ENCODE measurements at places on chromosomes 7 and 10.

- DNase-seq, result no peak
Observed at GRCh38 chr10:117463545-117463920, 79.0 kb upstream of the EMX2 start.

DNA sequence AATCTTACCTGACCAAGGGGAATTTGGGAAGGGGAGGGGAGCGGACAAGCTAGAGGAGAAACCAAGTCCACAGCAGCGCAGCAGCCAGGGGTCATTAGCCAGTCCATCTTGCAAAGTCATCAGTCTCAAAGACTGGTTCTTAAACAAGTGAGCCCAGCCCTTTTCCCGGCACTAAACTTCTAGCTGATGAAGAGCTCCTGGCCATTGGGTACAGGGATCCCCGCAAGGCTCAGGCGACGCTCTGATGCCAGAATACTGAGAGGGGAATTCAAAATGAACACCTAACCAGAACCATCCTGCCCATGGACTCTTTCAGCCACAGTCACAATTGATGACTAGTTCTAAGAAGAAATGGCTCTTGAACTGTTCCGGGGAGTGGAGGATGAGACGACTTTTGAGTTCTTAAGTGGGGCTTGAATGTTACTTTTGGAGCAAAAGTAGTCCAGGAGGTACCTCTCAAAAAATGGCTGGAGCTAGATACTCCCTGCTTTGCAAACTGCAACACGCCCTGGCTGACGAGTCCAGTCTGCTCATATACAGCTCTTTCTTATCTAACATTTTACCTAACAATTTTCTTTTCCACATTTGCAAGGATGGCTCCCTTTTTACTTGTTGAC is 2.5 kb upstream of the TWIST1 start:
- DNase-seq, result no peak

- no peak for DNase-seq
Observed at GRCh38 chr10:1474376-1475097, 262.8 kb downstream of the ADARB2 start.

- DNase-seq, result no peak
Observed at GRCh38 chr7:45033931-45034290, 33.9 kb downstream of the CCM2 start.

GRCh38 chr7:55534262-55534915 is 37.9 kb downstream of the VOPP1 start:
- no peak for DNase-seq

GRCh38 chr10:132946311-132946710 is 3.9 kb upstream of the CFAP46 start:
- DNase-seq, result no peak

GRCh38 chr10:8616166-8616565 is 561.7 kb downstream of the GATA3 start:
- no peak for DNase-seq

GRCh38 chr10:6353526-6353925 is 150.8 kb downstream of the PFKFB3 start:
- no peak for DNase-seq

DNA sequence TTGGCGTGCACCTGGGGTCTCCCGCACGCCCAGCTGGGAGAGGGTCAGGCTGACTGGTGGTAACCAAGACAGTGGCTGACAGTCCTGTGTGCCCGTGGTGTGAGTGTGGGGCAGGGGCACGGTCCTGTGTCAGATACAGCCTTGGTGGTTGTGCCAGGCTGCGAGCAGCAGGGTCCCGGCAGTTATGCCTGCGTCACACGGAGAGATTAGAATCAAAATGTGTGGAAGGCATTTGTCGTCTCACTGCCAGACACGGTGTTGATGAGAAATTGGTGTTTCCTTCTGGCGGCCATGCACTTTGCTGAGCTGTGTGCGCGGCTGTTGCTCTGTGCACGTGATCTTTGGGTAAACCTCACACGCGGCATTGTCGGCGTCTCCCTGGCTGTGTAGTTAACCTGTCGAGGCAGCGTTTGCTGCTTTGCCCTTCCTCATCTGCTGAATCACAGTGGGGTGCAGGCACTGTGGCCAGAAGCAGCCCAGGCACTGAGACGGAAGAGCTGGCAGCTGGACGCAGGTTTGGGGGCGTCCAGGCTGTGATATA is 87.7 kb downstream of the NKX6-2 start:
- DNase-seq, result no peak

DNA sequence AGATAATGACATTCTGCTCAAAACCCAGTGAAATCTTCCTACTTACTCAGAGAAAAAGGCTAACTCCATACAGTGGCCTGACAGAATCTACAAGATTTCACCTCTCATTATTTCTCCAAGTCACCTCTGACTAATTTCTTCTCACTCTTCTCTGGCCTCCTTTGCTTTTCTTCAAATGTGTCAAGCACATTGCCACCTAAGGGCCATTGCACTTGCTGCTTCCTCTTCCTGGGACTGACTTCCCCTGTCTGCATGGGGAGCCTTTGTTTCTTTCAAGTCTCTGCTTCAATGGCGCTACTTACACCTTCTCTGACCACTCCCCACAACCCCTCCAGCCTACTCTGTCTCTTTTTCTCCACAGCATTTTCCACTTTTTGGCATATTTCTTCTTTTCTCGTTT is 36.0 kb downstream of the PRTFDC1 start:
- no peak for DNase-seq

- no peak for DNase-seq
Observed at GRCh38 chr10:21173802-21174714, 276.9 kb upstream of the NEBL start.

All from hematopoietic multipotent progenitor cell treated with erythropoietin and hydrocortisone succinate and interleukin-3 and kit ligand, for 17 days (in vitro differentiated cells).